ENCODE measurements at places on chromosomes 2 and 18.

- peak; percentile 65 for DNase-seq
These were observed 103.4 kb upstream of the CAVIN2 start for GRCh38 chr2:191950132-191950874.

GRCh38 chr2:240407090-240407489 is 28.4 kb upstream of the GPC1 start:
- DNase-seq = no peak

GRCh38 chr2:27717070-27717795 is 53.5 kb downstream of the SLC4A1AP start:
- DNase-seq = no peak

DNA sequence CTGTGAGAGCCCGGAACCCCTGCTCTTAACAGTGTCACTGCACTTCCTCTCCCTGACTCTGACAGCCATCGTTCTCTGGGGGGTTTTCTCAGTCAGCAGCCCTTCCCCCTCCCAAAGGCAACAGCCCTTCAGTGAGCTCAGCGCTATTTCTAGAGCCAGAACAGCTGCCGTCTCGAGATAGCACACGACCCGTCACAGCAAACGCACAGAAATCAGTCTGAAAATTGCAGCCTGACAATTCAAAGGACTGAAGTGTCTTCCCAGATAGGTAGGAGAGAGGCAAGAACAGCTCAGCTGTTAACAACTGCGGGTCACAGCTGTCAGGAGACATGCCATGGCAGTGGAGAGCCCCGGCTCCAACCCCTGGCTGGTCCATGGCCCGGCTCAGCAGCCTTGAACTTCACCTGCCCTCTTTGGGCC is 45.4 kb downstream of the ST8SIA5 start:
- DNase-seq = peak; percentile 55

DNA sequence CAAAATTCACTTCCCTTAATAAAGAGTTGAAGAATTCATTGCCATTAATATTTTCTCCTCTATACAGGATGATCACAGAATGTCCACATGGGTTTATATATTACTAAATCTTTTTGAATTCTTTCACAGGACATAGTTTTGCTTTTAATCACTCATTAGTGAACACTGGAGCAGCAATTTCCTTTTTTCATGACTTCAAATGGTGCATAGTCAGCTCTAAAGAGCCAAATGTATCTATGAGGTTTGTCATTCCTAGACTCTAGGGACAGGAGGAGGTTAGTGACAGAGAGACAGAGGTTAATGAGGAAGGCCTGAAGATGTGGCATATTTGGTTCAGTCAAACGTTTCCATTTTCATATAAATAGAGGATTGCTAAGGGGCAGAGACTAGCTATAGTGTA is 111.8 kb downstream of the FSHR start:
- no peak for DNase-seq
